ENCODE measurements at places on chromosomes 4 and X.

- DNase-seq, result no peak
These were observed 45.5 kb downstream of the TSPAN7 start for GRCh38 chrX:38606821-38607220.

DNA sequence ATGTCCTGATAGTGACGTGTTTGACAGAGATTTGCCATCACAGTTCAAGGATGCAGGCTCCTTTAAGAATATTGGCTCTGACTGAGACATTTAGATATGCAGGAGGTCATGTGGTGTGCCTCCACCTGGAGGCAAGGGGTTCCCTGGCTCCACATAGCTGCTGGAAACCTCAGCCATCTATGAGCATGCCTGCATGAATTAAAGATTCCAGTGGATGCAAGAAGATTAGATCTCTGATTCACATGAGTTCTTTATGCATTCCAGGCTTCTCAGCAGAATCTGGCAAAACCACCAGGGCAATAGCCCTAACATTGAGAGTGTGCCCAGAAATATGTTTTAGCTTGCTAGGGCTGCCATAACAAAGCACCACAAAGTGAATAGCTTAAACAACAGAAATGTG, 298.5 kb upstream of the AADAT start:
- DNase-seq, result no peak

DNA sequence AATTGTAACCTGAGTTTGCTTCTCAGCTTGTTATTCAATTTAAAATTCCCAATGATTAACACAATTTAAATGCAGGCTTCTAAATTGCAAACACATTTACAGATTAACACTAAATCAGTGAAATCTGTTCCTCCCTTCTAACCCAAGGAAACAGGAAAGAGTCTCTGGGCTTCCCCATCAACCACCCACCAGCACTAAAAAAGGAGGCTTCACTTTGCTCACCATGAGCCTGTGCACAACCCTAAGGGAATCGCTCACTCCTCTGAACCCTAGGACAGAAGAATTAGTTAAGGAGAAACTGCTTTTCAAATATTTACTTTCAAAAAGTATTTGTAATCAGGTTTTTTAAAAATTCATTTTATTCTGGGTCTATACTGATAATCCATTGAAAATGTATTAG, 155.3 kb downstream of the COL25A1 start:
- DNase-seq, result no peak

DNA sequence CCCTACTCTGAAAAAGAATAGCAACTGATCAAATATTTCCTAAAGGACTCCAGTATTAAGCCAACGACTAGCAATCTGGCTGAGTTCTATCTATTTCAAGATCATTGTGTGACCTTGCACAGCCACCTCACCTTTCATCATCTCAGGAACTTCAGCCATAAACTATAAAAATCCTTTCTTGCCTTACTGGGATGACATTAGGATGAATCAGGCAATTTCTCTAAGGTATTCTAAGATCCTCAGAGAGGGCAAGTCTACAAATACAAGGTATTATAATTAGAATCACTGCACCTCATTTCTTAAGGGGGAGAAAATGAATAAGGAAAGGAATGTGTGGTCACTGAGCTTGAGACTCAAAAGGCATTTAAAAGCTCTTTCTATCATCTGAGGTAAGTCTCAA, 152.6 kb downstream of the GRIA3 start:
- no peak for DNase-seq

- no peak for DNase-seq
These were observed 821 bp downstream of the PLK4 start for GRCh38 chr4:127881563-127881864.

- no peak for DNase-seq
These were observed 5.2 kb upstream of the F11 start for GRCh38 chr4:186260504-186261448.

DNA sequence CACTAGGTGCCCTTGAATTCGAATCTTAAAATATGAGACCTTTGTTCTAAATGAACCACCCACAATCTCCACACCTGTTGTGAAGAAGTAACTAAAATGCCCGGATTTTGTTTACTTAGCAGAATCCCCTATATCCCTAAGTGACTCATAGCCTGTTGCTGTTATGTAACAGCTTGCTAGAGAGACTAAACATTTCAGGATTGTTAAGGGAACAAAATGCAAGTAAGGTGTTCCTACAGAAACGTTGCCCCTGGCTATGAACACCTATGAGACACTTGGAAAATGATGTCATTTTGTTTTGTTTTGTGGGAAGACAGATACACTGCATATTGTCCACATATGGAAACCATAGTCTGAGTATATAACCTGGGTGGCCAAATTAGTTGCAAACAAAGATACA, 24.2 kb upstream of the MXRA5 start:
- DNase-seq, result no peak

- DNase-seq, result no peak
These were observed 76.8 kb upstream of the RBMXL3 start for GRCh38 chrX:115112411-115112810.

- peak; percentile 38 for DNase-seq
These were observed 882 bp upstream of the CXCR3 start for GRCh38 chrX:71619193-71619592.

DNA sequence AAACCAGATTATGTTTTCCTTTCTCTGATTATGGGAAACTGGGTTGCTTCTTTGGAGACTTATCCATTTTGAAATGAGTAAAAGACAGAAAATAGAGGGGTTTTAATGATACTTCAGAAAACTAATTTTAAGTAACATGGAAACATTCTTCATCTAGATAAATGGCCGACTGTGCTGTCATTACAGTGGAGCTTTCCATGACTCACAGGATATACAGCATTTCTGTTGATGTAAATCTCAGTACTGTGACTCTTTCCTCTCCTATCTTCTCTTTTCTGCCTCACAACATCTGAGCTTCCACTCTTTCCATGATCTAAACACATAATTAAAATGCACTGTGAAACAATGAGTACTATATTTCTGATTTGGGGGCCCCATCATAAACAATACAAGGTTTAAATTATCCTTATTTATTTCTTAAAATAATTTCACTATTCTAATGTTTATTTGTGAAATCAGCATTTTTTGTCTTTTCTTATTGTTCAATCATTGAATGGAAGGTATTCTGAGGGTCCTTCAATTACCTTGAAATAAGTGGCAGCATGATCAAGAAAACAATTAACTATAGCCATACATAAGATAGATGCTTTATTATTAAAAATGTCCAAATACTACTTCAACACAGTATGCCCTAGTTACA, 19.3 kb downstream of the SEC24D start:
- DNase-seq, result no peak

DNA sequence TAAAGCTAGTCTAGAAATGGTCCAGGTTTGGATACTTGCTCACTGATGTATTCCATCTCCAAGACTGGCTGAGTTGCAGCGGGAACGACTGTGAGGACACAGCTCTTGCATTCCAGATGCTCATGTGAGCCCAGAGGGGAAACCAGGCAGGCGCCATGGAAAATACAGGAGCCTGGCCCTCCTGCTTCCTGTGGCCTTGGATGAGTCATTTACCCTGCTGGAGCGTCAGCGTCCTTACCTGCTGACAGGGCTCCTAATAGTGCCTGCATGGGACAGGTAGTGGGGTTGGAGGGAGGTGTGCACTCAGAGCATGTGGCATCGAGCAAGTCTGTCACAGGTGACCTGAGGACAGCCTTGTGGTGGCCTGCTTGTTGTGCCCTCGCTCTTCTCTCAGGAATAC, 69.4 kb downstream of the NSG1 start:
- no peak for DNase-seq

DNA sequence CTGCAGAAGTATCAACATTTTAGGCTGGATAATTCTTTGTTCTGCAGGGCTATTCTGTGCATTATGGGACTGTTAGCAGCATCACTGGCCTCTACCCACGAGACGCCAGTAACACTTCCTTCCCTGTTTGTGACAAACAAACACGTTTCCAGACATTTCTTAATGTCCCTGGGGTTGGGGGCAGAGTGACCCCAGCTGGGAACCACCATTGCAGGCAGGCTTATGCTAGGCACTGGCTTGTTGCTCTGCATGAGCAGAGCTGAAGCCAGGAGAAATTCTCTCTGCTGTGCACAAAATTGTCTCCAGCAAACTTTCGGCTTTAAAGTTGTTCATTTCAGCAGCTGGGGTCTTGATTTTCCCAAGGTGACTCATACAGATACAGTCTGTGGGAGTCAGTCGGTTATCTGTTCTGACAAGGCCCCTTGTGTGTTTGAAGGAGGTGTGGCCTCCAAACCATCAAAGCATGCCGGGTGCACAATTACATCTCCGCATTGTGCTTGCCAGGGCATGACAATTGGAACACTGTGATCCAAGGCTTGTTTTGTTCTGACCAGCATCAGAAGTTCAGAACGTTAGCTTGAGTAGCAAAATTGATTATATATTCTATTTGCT, 156.4 kb upstream of the BOD1L1 start:
- no peak for DNase-seq

DNA sequence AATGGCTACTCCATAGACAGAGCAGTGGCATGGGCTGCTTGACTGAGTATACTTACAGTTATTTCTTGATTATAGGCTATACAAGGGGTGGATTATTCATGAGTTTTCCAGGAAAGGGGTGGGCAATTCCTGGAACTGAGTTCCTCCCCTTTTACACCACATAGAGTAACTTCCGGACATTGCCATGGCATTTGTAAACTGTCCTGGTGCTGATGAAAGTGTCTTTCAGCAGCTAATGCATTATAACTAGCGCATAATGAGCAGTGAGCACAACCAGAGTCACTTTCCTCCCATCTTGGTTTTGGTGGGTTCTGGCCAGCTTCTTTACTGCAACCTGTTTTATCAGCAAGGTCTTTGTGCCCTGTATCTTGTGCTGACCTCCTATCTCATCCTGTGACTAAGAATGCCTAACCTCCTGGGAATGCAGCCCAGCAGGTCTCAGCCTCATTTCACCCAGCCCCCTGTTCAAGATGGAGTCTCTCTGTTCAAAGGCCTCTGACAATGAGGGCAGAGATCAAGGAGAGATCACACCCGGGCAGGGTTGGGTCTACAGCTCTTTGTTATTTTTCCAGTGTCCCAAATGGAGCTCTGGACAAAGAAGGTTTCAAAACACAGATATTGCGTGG, 468.4 kb upstream of the PRKX start:
- no peak for DNase-seq

DNA sequence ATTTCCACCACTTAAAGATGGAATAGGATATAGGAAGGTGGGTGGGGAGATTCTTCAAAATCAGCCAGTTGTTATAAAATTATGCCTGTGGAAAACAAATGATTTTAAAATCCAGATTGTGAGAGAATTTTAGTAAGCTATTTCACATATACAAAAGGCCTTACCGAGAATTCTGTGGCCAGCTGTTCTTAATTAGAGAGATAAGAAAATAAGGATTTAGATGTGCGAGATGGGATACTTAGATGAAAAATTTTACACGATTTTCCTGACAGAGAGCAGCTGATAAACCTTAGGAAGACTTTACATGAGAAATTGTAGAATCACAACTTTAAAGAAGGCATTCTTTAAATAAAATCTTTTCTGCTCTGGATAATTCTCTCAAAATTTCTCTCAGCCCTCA, 94.5 kb upstream of the IQCM start:
- no peak for DNase-seq

GRCh38 chr4:80361329-80361900, 25.9 kb downstream of the CFAP299 start:
- DNase-seq, result peak; percentile 9

- no peak for DNase-seq
These were observed 541 bp upstream of the FIP1L1 start for GRCh38 chr4:53376900-53377299.

DNA sequence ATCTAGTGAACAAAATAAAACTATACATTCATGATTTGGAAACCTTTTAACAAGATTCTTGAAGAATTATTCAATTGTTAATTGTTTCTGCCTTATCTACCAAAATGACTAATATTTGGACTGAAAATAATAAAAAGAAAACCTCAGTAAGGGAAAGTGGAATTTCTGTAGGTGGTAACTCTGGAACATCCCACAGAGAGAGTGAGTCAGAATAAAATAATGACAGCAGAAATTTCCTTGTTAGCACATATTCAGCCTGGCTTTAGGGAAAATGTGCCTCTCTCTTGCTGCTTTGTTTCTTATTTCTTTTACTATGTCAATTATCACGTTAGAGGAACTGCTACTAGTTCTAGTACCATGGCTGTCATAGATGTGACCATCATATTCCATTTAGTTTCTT, 421.5 kb upstream of the GNPDA2 start:
- no peak for DNase-seq

DNA sequence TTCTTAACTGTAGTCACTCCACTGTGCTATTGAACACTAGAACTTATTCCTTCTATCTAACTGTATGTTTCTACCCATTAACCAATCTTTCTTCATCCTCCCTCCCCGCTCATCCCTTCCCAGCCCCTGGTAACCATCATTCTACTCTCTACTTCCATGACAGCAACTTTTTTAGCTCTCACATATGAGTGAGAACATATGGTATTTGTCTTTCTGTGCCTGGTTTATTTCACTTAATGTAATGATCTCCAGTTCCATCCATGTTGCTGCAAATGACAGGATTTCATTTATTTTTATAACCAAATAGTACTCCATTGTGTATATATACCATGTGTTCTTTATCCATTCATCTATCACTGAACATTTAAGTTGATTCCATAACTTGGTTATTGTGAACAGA, 186.5 kb downstream of the GABRB1 start:
- no peak for DNase-seq

DNA sequence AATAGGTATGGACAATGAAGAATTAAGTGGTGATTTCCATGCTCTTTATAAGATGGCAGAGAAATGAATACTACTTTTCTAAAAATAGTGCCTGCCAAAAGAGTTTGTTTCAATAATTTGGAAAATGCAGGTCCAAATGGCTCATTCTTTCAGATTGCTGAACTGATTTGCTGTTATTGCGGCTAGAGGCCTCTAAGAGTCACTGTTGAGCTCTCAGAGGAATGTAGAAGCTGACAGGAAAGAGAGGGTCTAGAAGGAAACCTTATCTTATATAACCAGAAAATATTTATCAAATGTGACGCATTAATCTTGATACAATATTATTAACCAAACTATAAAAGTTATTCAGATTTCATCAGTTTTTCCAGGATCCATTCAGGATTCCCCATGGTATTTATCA, 65.7 kb upstream of the PAGE1 start:
- no peak for DNase-seq

- DNase-seq, result no peak
These were observed 165.3 kb upstream of the LEF1 start for GRCh38 chr4:108334031-108334430.

GRCh38 chr4:159029481-159029880, 73.4 kb upstream of the RAPGEF2 start:
- DNase-seq, result no peak

DNA sequence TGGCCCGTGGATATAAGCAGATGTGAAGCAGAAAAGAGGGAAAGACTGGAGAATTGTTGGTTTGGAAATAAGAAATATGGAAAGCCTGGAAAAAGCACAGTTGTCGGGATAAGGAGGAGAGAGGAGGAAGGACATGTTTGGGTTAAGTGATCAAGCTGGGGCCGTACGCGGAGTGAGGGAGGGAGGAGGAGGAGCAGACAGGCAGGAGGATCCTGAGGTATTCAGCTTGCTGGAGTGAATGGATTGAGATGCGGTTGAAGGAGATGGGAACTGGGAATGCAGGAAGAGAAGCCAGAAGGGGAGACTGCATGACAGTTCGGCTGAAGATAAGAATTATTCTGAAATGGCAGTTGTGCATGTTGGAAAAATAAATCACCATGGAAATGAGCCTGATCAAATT, 21.2 kb downstream of the ZFP42 start:
- DNase-seq, result no peak

Measured in CD4-positive, alpha-beta T cell treated with Interleukin-6 at 100 ng/mL for 8 hours (primary cell).